ENCODE measurements at places on chromosomes 11 and 22.

DNA sequence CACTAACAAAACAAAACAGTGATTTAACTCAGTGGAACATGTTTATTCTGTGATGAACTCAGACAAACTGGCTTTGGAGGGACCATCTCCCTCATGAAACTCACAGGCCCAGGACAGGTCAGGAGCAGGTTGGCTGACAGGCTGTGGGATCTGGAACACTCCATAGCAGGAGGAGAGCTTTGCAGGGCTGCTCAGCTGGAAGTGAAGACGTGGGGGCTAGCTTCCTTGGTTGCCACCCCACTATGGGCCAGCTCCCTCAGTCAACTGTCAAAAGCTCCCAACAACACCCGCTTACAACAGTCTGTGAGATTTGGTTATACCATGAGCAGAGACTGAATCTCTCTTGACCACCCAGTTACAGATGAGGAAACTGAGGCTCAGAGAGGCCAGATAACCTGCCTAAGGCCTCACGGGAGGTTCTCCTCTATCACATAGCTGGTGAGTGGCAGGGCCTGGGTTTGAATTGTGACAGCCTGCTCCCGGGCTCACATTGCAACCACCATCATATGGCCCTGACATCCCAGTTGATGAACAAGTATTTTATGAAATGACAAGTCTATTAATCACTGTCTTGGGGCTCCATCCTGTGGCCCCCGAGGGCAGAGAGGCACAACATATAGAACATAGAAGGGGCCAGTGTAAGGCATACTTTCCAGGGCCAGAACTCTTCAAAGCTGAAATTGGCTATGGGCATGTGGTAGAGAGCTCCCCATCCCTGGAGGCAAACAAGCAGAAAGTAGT lies 473.4 kb downstream of the MN1 start:
- no peak for DNase-seq

- no peak for DNase-seq
Observed at GRCh38 chr11:36385121-36385970, 89.3 kb downstream of the PRR5L start.

DNA sequence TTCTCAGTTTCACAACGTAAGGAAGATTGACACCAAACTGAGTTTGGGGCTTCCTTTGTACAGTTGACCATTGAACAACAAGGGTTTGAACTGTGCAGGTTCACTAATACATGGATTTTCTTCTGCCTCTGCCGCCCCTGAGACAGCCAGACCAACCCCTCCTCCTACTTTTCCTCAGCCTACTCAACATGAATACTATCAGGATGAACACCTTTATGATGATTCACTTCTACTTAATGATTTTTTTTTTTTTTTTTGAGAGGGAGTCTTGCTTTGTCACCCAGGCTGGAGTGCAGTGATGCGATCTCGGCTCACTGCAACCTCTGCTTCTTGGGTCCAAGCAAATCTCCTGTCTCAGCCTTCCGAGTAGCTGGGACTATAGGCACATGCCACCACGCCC lies 14.6 kb downstream of the RBM4 start:
- no peak for DNase-seq

DNA sequence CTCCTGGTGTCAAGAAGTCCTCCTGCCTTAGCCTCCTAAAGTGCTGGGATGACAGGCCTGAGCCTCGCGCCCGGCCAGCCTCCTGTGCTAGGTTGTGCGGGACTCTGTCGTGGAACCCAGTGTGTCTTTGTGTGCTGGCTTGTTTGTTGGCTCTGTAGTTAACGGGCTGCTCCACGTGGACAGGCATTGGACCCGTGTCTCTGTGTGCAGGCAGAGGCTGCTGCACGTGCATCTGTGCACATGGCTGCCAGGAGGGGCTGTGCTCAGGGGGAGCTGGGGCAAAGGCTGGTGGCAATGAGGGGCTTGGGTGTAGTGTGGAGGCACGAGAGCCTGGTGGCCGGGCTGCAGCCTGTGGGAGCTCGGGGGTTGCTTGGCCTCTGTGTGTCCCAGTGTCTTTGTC lies 121.3 kb upstream of the ALDH3B2 start:
- DNase-seq, result no peak

- no peak for DNase-seq
Observed at GRCh38 chr11:109241988-109242536, 179.9 kb upstream of the C11orf87 start.

- no peak for DNase-seq
Observed at GRCh38 chr11:46362156-46363030, 15.1 kb downstream of the DGKZ start.

DNA sequence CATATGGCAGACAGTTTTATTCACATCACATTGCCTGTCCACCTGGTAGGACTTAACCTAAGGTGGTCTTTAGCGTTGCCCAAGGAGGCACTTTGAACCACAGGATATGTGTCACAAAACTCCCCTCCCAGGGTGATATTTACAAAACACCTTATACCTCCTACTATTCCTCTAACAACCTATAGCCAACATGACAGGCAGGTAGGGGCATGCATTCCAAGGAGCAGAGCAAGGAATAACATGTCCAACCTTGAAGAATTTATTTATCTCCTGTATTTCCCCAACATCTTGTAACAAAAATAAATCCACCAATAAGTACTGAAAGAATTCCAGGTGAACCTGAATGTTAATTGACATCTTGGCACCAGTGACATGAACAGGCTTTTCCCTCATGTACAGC lies 60.5 kb downstream of the SVIP start:
- DNase-seq, result no peak

DNA sequence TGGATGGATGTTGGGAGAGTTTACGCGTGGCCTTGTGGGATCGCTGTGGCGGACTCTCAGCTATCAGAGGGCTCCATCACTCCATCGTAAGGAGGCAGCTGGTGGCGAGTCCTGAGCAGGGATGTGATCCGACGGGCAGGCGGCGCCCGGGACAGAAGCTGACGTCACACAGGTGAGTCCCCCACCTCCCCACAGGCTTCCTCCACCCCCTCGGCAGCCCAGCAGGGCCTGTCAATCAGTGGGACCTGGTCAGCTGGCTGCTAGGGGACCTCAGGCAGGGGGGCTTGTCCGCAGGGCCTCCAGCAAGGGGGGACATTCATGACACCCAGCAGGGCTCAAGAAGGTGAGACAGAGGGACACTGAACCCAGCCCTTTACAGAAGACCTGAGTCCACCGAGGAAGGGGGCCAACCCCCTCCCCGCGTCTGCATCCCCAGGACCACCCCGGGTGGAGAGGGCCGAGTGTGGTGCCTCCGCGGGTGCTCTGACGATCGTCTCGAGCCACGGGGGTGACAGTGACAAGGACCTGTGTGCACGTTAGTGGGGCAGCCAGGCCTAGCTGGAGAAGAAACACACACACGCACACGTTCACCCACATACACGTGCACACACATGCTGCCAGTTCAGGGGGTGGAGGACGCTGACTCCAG lies 7.1 kb downstream of the HRAS start:
- DNase-seq, result no peak

- DNase-seq, result no peak
Observed at GRCh38 chr11:76604626-76605241, 65.8 kb downstream of the LRRC32 start.

DNA sequence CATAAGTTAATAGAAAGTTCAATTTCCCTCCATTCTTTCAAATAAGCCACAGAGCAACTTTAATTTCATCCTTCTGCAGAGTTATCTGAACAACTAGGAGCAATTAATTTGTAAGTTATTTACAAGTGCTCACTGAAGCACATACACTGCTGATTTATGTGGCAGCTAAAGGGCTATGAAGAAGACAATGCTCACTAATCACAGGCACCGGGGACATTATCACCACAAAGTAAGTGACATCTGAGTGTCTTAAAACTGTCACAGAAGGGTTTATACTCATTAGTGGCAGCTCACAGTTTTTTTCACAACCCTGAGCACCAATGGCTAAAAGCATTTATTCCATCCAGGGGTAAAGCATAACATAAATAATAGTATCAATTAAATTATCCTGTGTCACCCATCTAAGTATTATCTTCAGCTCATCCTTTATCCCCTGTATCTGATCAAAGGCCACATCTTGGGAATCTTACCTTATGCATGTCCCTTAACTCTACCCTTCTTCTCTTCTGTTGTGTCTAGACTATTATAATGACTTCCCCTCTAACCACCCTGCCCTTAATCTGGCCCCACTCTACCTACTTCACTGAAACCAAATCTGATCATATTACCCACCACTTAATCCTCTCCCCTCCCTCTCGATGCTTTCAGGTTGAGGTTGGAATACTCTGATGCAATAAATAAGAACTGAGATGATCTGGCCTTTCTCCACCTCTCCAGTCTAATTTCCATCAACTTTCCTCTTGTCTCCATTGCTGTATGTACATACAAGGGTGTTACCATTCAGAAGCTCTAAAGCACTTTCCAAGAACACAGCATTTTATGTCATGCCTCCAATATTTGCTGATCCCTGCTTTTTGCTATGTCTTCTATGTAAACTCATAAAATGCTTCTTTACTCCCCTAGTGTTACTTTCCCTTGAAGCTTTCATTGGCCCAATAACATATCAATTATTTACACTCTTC lies 252.7 kb downstream of the CASP12 start:
- DNase-seq, result no peak

DNA sequence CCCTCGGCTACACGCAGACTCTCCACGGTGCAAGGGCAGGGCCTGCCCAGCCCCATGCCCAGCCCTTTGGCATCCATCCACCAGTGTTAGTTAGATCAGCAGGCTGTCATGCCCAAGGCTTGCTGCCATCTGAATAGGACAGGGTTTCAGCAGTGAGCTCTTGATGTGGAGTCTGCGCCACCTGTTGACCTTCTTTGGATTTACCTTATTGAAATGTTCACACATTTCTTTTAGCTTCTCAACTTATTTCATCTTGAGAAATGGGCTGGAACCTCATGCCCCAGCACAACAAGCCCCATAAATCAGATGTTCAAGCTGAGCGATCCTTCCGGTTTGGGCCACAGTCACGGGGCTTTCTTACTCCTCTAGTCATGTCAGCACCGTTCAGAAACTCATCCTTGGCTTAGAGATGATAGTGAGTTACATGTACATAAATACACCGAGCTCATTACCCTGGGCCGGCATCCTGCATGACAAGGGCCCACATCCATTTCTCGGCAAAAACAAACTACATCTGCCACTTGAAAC lies 61.7 kb downstream of the PARVB start:
- DNase-seq, result no peak

- DNase-seq, result no peak
Observed at GRCh38 chr11:20754933-20755332, 85.5 kb downstream of the NELL1 start.
